AG09319 (cell line): ENCODE measurements at places on chromosomes 7 and 10.

DNA sequence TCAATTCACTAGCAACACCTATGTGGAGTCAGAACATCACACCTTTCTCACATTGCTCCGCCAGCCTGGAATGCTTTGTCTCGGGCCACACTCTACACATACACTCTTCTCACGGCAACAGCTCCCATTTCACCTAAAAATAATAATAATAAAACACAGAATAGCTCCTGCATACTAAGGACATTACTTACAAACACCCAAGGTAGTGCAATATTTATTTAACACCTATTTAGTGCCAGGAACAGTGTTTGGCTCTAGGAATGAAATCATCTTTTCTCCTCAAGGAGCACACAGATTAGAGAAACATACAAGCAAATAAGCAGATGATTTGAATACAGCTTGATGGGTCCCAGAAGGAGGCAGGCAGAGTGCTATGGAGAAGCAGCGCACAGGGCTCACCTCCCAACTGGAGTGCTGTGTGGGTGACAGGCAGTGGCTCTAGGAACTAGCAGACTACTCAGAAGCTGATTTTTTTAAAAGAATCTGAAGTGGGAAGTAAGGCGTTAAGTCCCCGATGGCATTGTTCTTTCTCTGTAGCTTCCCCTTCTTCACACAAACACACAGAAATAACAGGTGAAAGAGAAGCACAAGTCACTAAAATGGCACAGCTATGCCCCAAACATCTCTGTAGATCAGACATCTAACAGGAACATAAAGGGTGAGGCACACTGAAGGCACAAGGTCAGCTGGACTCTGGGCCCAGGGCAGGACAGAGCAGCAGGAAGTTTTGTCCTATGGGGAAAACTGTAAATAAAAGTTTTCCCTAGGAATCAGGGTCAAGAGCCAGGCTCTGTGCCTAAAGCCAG is 16.7 kb downstream of the USP6NL start:
- DNase-seq = no peak

GRCh38 chr10:82472406-82473335 is 597.7 kb downstream of the NRG3 start:
- no peak for DNase-seq

DNA sequence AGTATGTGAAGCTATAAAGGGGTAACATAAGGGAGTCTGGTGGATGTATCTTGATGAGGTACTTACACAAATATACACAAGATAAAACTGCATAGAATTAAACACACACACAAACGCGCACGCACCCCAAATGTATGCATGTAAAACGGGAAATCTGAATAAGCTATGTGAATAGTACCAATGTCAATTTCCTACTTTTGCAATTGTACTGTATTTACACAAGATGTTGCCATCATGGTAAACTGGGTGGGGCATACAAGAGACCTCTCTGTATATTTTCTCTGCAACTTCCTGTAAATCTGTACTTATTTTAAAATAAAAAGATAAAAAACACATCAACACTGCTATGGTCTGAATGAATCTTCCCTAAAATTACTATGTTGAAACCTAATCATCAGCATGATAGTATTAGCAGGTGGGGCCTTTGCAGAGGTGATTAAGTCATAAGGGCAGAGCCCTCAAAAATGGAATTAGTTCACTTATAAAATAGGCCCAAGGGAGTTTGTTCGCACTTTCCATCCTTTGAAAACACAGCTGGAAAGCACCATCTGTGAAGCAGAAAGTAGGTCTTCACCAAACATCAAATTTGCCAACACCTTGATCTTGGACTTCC is 30.1 kb downstream of the TPK1 start:
- no peak for DNase-seq

DNA sequence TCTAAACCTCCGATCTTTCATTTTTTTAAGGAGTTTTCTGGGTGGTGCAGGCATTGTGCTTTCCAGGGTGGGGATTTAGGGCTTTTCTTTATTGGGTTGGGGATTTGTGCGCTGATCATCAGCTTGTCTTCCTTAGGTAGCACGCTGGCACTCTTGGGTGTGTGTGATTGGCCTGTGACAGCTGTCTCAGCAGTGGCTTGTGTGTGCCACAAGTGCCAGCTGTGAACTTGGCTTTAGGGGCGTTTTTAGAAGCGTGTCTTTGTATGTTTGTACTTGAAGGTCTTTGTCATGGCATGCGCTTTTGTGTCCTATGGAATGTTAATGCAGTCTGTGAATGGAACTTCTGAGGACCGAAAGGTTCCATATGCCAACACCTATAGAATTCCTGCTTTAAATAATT is 788 bp downstream of the AKAP9 start:
- no peak for DNase-seq

DNA sequence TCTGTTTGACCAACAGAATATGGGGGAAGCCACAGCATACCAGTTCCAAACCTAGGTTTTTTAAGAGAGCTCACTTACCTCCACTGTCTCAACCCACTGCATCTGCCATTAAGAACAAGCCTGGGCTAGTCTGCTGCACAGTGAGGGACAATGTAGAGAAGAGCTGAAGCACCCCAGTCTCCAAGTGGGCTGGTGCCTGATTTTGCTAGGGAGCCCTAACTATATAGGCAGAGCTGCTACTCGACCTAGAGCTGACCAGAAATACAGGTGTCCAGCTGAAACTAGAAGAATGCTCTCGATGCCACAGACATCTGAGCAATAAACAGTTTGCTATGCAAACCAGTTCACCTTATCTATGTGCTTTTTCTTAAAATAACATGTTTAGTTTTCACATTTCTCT is 106.9 kb upstream of the BET1 start:
- DNase-seq = no peak

GRCh38 chr10:30433730-30434272 is at the start of gene MAP3K8:
MAP3K8 (plus strand) TSS chr10:30434184; CDS start chr10:30438939, 4,755 bp downstream.
- peak; percentile 64 for DNase-seq

GRCh38 chr7:151875942-151876898 is 695 bp downstream of the PRKAG2 start:
- no peak for DNase-seq

DNA sequence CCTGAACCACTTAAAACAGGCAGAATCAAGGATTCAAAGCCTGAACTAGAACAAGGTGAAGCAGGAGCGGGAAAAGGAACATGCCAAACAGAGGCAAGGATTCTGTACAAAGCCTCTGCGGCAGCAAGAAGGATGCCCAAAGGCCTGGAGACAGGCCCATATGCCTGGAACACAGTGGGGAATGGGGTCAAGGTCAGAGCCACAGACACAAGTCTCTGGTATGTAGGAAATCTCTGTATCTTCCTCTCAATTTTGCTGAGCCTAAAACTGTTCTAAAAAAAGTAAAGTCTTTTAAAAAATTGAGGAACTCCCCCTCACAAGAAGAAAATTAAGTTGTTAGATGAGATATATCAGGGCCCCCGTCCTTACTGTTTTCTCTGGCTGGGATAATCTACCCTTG is 175.9 kb upstream of the GHITM start:
- no peak for DNase-seq

- no peak for DNase-seq
Measured at GRCh38 chr10:83562381-83562780, 576.9 kb upstream of the GHITM start.

GRCh38 chr10:122188706-122189105 is 82.4 kb upstream of the BTBD16 start:
- DNase-seq = no peak

DNA sequence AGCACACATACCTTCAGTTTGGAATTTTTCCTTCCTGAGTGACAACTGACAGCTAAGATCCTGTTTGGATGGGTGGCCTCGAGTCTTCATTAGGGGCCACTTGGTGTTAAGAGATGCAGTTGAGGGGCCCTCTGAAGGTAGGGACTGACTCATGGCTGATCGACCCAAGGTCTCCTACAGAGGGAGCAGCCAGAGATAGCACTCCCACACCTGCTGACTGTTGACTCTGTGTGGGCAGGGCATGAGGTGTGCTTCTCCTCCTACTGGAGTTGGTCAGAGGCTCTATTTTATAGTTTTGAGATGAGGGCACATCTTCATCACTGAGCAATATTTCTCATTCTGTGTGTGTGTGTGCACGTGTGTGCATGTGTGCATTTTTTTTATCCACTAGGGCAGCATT is 378.8 kb upstream of the PODXL start:
- DNase-seq = no peak

DNA sequence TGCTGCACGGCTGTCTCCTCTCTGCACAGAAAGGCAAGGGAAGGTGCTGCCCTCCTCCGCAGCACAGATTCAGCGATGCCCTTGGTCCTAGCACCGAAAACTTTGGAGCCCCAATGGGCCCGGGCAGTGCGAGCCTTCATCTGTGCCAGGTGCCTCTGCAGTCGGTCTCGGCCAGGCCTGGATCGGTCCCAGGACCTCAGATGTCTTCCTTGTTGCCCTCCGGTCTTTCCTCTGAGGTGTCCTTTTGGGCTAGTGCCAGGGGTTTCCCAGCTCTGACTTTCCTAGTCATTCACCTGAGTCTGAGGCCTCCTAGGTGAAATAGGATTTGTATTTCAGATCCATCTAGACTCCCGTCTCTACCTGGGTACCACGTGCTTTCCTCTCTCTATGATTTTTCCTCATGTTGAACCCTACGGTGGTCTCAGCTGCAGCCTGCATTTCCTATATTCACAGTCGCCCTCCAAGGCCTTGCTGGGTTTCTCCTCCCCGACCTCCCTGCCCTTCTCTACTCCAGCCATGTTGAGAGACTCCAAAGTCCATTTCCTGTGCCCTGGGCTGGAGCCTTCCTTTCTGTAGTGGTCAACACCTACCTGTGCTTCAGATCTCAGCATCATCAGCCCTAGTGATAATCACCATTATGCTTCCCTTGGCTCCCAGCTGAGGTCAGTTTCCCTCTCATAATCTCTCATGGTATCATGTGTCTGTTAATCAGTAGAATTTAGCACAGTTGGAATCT is 92.0 kb upstream of the PRSS58 start:
- no peak for DNase-seq

DNA sequence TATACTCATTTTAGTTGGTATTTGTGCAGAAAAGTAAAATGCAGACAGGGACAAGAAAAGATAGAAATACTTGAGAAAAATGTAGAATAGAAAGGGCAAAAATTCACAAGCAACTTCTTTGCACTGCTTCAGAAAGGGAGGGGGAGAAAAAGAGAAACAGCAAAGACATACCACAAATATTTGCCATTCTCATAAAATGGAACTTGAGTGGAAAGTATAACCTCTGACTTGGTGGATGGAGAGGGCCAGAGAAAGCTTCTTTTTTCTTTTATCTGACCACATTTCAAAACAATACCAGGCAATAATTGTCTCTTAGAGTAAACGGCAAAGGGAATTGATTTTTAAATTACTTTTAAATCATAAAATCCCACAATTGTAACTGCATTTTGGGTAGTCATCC is 35.8 kb upstream of the TRUB1 start:
- no peak for DNase-seq

DNA sequence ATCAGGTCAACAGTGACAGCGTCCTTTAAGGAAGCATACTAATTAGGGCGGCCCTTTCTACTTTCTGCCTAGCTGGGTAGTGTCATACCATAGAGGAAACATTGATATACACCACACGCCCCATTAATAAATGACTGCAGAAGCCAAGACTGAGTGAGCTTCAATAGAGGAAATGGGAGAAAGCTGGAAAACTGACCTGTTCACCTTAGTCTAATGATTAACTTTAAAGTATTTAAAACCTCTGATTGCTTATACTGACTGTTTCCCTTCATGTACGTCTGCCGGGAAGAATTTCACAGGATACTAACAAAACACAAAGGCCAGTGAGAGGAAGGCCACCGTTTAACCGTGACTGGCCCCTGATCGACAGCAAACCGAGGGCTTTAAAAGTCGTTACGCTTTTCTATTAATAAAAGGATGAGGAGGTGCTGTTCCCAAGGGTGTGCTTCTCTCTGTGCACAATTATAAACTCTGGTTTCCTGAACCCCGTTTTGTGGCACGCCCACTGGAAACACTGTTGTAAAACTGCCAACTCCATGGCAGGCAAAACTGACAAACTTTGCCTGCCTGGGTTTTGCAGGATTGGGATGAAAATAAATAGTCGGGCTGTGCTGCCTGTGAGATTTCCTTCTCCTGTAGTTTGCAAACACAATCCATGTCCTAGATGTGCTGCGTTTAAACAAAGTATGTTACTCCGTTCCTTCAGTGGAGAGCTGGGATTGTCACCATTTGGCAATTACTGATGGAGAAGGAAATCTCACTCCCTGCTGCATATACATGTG is 137.6 kb downstream of the NRP1 start:
- no peak for DNase-seq

- no peak for DNase-seq
Measured at GRCh38 chr7:49848211-49848841, 74.9 kb downstream of the VWC2 start.

DNA sequence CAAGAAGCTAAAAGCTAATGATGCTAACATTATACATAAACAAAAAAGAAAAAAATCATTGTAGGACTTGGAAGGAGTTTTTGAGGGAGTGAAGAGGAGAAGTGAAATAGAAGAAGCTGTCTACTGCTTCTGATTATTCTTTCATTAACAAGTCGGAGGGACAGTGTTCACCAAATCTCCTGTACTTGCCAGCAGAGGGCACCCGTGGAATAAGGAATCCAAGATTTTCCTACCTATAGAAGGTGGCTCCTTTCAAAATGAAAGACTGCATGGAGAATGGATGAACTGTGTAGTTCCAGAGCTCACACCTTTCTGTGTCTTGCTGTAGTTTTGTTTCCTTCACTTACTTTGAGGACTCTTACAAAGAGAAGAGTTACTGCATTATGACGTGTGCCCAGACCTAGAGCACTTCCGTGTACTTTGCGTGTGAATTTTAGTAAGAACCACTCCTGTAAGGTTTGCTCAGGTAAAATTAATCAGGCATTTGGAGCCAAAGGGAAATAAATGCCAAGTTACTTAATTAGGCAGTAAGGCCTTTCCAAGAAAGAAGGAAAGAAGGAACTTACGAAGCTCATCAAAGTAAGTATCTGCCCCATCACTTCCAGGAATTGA is 145.1 kb downstream of the SEMA3D start:
- peak; percentile 41 for DNase-seq

GRCh38 chr7:136134503-136134902 is 157.3 kb upstream of the MTPN start:
- no peak for DNase-seq

- DNase-seq = no peak
Measured at GRCh38 chr7:63067897-63068585, 930.6 kb upstream of the ZNF722 start.

GRCh38 chr7:40205992-40206391 is 71.2 kb downstream of the SUGCT start:
- no peak for DNase-seq

GRCh38 chr7:25926891-25927625 is 224.9 kb upstream of the NFE2L3 start:
- no peak for DNase-seq

DNA sequence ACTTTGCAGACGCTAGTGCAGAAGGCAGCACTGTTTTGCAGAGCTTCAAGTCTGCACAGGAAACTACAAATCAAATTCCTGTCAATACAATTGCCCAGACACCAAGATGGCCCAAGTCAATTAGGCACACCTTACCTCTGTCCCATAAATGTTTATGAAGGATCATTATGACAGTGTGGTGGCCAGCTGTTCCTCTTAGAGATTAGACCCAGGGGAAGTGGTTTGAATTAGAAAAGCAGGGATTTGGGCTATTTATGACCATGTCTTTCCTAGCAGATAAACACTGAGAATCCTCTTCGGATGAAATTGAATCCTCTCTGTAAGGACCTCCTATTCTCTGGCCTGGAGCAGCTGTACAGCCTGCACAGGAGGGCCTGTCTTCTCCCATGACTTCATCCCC is 9.9 kb upstream of the NEUROG3 start:
- DNase-seq = no peak

GRCh38 chr10:113600569-113600968 is 47.7 kb downstream of the HABP2 start:
- no peak for DNase-seq
